Lower leg skin (tissue), 4 donors: ENCODE measurements at places on chromosomes 5 and 9. TPM values are rescaled to one million over a fixed set of nuclear protein-coding genes. Genes with fewer than 3 reads are reported as not detected.
A peak's percentile ranks its signal among the peaks of the same experiment; 100 is the strongest.

DNA sequence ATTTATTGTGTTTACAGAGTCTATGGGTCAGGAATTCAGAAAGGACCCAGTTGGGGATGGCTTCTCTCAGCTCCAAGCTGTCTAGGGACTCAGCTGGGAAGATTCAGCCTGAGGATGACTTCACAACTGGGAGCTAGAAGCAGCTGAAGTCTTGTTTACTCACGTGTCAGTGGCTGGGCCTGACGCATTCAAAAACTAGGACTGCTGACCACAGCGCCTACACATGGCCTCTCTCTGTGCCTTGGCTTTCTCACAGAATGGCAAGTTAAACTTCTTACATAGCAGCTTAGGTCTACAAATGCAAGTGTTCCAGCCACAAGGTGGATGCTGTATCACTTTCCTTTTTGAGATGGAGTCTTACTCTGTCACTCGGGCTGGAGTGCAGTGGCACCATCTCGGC lies 16.3 kb upstream of the PPP2CA start:
- no peak for DNase-seq

- no peak for DNase-seq
Observed at GRCh38 chr5:126651013-126651577, 50.3 kb downstream of the PHAX start.

DNA sequence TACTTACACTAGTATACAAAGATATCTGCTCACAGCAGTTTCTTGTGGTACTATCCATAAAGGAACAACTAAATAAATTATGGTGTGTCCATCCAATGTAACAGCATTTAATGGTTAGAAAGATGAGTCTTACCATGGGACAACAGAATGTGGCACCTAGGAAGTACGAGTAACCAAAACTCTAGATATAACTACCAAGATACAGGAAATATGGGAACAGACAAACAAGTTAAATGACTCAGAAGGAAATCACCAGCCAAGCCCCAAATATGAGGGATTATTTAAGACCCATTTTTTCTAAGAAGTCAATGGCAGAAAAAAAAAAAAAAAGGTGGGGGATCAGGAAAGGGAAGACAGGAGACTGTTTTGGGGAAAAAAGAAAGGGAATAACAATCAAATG lies 294.8 kb downstream of the PRELID2 start:
- no peak for DNase-seq

DNA sequence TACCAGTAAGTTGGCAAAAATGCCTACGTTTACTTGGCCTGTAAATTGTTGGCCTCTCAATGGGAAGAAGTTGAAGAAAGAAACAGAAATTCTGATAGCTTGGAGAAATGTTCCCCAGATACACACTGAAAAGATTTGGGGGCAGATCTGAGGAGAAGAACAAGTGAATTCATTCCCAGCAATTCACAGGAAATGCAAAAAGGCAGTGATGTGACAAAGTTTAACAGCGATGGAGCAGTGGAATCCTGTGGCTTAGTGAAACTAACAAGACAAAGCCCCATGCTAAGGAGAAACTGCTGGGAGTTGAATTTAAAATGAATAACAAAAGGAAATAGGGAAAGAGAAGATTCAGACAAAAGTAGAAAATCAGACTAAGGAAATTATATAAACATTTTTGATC lies 213.2 kb upstream of the EDIL3 start:
- no peak for DNase-seq

GRCh38 chr5:68449380-68449779 lies 233.8 kb downstream of the PIK3R1 start:
- DNase-seq = no peak

DNA sequence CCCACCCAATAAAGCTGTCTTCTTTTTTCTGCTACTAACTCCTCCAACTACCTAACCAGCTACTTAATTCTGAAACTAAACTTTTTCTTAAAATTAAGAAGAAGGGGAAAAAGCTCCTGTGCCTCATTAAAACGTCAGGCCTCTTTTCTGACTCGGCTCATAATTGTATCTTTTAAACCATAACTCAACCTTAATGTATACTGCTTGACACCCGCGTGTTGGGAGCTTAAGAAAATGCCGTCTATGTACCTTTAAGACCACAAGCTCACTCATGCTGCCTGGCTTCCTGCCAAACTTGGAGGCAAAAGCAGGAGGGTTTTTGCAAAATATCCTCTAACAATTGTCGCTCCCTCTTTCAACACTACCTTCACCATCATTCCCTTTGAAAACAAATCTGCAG lies 5.0 kb downstream of the EBF1 start:
- peak; percentile 95 for DNase-seq

DNA sequence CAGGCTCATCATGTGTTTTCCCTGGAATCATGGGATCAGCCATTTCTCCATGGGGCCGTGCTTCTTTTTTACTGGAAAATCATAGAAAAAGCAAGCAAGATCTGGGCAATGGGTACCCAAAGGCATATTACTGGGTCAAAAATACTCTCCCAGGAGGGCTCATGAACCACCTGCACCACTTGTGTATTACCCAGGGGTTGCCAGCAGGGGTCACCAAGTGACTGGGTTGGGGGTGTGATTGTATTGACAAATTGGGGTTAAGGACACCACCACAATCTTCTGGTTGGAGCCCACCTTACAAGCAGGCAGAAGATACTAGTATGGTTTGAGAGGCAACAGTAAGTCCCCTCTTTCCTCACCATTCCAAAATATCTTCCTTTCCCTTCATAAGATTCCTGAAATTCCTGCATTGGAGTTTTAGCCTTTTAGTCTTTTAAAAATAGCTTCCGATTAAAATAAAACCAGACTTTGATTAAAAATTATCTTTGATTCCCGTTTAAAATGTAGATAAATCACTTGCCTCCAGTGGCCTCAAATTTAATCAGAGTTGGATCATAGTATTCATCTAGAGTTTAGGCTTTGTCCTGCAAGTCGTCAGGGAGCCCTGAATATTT lies 603.3 kb downstream of the KIF4B start:
- no peak for DNase-seq

The BTNL9 gene
- 26.6 TPM for total RNA-seq

DNA sequence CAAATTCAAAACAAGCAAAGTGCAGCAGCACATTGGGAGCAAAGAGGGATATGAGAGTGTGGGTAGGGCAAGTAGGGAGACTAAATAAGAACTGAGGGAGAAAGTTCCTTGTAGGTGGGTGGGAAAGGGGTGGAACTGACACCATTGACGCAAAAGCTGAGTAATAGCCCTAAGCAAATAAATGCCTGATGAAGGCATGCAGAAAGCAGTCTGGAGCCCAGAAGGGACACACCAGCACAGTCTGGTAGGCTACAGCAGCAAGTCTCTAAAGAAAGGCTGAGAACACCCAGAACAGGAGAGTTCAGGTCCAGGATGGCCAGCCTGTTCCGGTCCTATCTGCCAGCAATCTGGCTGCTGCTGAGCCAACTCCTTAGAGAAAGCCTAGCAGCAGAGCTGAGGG lies at the start of gene INSL4:
INSL4 (plus strand) TSS at position 208 of the 400 bp plus-strand sequence; CDS start at position 313, 105 bp downstream.
- no peak for DNase-seq

GRCh38 chr9:3768712-3769457 lies 243.1 kb upstream of the RFX3 start:
- DNase-seq = no peak

GRCh38 chr5:68315679-68316271 lies 100.2 kb downstream of the PIK3R1 start:
- no peak for DNase-seq

DNA sequence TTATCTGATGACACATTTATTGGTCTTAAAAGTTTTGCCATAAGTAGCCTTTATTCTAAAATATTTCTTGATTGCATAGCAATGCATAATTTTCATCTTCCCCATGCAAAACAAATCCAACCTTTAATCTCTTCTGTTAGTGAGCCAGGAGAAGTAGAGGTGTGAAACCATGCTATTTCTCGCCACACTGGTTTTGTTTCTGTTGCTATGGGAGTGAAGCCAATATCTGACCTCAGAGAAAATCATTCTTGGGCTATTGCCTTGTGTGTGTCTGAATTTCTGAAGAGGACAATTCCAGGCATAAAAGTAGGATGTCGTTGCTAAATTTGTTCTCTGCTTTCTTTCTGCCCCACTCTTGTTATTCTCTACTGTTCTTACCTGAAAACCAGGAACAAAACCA lies 183.6 kb downstream of the PTTG1 start:
- no peak for DNase-seq

DNA sequence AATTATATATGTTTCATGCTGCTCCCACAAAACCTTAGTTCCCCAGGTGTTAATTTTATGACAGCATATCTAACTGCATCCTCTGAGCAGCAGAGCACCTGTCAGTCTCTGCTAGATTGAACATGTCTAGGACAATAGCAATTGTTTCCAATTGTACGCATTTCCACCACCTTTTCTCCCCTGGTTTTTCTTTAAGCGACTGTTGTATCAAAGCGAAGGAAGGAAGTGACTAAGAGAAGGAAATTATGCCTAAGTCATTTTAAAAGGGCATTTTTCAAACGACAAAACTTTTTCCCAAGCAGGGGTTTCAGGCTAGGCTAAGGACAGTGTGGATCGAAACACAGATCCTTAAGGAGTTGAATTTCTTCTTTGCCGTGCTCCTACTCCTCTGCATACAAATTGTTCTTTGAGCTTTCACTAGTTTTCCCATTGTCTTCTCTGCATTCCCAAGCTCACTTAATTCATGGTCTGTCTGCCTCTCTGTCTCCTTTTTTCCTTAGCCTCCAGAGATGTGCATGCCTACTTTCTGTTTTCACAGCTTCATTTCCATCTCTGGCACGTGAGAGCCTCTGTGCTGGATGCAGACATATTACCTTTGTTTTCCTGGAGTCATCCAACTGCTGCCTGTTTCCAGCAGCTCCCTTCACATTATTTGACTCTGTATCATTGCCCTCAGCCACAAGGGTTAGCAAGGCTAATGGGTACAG lies 39.4 kb upstream of the STARD4 start:
- DNase-seq = no peak

- no peak for DNase-seq
Observed at GRCh38 chr9:69867081-69867814, 46.6 kb downstream of the CFAP95 start.

The C9orf153 gene
- total RNA-seq = 0.16 TPM

The CD274 gene
- total RNA-seq = 1.5 TPM

DNA sequence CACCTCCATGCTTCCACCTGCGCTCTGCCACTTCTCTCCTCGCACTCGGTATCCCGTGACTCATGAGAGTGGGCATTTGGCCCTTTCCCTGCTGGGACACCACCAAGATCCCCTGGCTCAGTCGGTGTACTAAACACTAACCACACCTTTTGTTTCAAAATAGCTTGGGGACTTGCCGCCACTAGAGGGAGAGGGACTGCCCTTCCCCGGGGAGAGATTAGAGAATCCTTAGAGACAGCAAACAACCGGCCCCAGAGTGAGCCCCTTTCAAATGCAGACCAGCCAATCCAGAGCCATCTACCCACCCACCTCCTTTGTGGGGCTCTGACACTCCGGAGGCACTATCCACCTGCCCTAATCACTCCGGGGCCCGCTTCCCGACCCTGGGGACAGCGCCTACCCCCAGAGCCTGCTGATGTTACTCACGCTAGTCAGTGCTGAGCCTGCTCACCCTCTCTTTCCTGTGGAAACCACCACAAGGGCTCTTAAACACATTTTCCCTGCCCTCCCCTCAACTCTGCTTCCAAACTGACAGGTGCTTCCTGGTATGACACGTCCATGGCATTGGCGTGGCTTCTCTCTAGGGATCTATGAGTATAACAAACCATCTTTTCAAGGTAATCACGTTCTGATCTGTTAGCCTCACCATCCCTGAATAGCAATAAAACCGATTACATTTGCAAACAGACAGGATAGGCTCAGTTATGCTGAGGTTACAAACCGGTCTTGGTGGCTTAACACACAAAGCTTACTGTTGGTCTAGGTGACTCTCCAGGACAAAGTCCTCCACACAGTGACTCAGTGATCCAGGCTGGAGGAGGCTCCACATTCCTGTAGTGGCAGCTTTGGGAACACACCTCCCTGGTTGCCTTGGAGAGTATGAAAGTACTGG lies 180.1 kb upstream of the MVB12B start:
- peak; percentile 83 for DNase-seq

The PTGDS gene
- 9.7 TPM for total RNA-seq

DNA sequence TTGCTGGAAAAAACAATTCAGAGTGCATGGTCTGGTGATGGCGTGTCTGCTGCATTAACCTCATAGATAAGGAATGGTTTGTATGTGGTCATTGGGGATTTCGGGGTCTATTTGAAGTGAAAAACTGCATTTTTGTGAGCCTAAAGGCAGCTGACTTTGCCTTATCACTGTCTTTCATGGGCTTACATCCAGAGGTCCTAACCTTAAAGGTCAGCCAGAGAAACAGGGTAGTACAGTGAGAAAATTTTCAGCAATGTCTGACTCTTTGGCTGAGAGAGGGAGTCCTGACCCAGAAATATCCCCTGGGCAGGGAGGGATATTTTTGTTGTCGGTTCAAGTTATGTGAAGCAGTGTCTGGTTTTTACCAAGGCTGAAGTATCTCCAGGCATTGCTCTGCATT lies 5.7 kb downstream of the PCSK5 start:
- DNase-seq = no peak

GRCh38 chr5:69504036-69504435 lies 11.4 kb downstream of the OCLN start:
- DNase-seq = no peak

- DNase-seq = no peak
Observed at GRCh38 chr9:115730396-115730795, 423.2 kb upstream of the PAPPA start.

GRCh38 chr9:107105784-107106183 lies 177.3 kb upstream of the RAD23B start:
- no peak for DNase-seq

The ECM2 gene
- 4.5 TPM for total RNA-seq

The ANKRD33B gene
- 12.6 TPM for total RNA-seq

DNA sequence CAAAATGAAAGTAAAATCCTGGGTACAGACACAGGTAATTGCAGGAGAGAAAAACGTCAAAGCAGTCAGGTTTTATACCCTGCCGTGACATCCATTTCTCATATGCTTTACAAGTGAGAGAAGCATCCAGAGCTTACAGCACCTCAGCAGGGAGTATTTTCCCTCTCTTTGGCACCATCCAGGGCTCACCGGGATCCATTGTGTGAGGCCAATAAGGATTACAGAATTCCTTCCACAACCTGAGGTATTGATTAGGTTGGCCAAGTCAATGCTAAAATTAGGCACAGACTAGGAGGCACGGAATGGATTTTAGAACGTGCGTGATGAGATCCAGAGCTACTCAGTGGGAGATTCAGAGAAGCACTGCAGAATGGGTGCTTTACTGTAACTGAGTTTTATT lies 296.6 kb downstream of the FBXL7 start:
- DNase-seq = no peak

The ARL14EPL gene
- total RNA-seq = not detected

DNA sequence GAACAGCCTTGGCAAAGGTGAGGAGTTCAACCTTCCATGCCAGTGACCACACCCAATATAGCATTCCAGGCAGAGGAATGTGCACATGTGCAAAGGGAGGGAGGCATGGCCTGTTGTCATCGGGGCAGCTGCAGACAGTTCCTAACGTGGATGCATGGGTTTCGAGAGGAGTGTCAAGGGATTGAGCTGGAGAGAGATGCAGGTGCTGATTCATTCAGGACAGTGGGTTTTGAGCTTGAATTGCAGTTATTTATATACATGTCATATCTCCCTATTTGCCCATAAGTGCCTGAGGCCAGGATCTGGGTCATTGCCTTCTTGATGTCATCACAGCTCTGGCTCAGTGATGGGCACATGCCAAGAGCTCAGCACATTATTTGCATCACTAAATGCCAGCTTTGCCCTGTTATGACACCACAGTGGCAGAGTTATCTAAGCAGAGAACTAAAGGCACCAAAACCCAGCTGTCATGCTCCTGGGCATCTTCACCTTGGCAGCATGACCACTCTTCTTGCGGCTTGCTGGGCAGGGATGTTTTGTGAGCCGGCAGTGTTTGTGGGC lies 278.0 kb downstream of the NTRK2 start:
- no peak for DNase-seq

The NR6A1 gene
- total RNA-seq = 3.1 TPM

GRCh38 chr9:93231121-93231694 lies 47.3 kb downstream of the WNK2 start:
- no peak for DNase-seq
